ENCODE measurements at places on chromosomes 11 and 22.

DNA sequence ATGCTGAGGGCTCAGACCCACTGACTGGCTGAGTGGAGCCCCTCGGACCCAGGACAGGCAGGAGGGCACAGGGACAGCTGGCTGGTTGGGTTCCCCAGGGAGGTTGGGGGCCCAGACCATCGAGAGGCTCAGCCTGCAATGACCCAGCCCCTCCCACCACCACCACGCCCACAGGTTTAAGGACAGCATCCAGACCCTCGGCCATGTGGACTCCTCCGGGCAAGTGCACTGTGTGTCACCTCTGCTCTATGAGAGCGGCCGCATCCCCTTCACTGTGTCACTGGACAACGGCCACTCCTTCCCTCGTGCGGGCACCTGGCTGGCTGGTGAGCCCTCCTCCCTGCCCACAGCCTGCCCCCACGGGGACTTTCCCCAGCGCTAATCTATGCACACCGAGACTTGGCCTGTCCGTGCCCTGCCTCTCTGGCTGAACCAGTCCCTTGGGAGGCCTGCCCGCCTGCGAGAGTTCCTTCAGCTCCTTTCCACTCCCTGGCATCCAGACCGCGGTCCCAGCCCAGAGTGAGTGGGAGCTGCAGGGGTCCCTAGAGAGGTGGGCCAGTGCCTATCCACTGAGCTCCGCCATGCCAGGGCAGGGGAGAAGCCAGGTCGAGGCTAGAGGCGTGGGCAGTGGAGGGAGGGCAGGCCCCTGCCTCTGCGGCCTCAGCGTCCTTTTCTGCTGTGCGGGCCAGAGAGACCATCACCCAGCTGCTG lies 2.2 kb downstream of the SUSD2 start:
- DNase-seq: no peak

GRCh38 chr11:68632802-68633201 lies 51.5 kb upstream of the GAL start:
- DNase-seq: peak; percentile 30

- DNase-seq: no peak
Observed at GRCh38 chr11:95486466-95486865, 255.5 kb upstream of the SESN3 start.

DNA sequence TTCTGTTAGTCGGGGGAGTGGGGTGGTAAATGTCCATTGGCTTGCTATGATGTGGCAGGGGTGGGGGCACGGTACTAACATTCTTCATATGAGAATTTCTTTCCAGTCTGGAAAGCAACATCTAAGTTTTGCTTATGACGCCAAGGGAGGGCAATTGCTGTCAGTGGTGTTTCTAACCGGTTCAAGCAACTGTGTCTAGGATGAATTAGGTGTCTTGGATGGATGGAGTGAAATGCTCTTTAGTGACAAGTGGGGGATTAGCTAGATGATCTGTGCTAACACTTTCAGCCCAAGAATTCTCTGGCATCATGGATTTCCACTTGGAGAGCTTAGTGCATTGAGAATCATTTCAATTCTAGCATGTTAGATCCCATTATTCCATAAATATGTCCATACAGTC lies 262.6 kb upstream of the SORL1-AS1 start:
- DNase-seq: peak; percentile 24

DNA sequence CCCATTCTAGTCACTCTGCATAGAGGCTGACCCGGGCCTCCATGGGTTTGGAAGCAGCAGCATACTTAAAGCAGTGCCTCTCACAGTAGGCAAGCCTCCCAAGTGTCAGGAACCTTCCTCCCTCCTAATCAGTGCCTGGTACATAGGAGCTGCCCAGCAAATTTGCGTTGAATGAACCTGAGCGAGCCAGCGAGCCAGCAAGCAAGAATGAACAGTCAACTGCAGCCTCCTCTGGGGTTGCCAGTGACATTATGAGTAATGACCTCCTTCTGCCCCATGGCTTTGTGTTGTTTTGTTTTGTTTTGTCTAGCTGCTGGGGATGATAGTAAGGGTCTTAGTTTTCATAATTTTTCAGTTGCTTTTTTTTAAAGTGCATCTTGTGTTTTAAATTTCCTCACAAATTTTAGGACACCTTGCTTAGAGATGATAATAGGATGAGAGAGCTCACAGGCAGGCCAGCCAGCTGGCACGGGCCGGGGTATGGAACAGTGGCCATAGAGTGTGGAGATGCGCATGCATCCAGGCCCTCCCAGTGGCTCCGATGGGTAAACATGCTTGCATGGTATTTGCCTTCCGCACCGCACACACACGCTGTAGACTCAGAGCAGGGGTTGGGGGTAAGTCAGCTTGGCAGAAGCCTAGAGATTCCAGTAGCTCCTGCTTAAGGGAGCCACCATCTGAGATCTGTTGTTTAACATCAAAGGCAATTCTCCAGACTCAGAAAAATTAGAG lies 36.1 kb downstream of the TTC12 start:
- DNase-seq: no peak

DNA sequence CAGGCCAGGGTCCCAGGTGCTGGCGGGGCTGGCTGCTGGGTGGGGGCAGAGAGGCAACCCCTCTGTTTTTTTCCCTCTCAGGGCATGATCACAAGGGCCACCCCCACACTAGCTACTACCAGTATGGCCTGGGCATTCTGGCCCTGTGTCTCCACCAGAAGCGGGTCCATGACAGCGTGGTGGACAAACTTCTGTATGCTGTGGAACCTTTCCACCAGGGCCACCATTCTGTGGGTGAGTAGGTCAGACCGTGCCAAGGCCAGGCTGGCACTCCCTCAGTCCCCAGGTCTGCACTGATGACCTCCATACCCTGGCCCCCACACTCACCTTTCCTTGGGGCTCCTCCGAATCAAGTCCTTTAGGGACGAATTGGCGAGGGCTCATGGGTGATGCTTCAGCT lies 7.3 kb downstream of the TCN2 start:
- no peak for DNase-seq

DNA sequence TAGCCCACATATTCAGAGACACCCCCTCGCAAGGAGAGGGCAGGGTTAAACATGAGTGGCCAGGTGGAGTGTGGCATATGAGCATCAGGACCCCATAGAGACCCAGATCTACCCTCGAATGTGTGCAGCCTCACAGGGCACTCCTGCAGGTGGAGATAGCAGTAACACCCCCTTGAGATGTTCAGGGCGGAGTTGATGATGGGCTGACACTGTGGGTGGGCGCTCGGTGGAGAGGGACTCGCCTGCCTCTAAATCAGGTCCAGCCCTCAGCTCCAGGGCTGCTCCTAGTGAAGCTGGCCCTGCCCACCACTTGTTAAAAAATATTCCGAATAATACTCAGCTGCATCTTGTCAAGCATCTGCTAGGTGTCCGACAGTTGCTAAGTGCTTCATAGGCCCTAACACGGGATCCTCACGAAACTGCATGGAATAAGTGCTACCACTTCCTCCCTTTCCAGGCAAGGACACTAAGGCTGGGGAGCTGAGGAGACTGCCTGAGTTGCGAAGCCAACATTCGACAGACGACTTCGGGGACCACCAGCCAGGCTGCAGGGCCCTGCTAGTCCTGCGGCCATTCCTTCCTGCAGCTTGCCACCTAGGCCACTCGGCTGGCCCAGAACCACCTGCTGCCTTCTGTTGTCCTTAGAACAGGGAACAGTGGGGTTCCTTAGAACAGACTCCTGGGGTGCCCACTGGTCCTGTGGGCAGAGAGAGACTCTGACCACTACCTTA lies 74.0 kb upstream of the WNT11 start:
- no peak for DNase-seq

DNA sequence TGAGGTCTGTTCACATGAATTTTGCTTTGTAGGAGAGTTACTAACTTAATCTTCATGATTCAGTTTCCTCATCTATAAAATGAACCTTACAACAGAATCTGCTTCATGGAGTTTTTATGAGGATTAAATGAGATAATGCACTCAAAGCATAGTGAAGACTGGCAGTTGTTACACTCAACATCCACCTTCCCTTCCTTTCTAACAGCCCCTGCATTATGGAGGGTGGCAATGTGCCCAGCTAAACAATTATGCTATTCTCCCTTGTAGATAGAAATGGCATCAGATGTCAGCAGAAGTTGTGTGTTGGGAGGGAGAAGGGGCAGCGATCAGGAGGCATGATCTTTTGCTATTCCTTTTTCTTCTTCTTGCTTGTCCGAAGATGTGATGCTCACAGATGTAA lies 6.5 kb downstream of the POU2AF1 start:
- DNase-seq: no peak

- no peak for DNase-seq
Observed at GRCh38 chr22:41050883-41051282, 41.5 kb upstream of the EP300 start.

DNA sequence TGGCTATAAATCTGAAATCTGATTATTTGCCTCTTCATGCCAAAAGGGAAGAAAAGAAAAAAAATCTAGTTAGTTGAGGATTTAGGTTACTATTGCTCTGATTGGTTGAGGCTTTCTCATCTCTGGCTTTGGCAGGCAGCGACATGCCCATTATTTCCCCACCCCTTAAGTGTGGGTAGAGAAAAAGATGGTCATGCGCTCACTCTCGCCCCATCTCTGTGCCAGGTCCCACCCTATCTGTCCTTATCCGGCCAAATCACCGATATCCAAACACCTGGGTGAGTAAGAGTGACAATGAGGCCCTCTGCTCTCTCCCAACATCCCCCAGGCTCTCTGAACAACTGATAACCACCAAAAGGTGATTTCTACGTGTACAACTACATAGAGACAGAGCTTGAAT lies 31.2 kb upstream of the SNX19 start:
- no peak for DNase-seq

DNA sequence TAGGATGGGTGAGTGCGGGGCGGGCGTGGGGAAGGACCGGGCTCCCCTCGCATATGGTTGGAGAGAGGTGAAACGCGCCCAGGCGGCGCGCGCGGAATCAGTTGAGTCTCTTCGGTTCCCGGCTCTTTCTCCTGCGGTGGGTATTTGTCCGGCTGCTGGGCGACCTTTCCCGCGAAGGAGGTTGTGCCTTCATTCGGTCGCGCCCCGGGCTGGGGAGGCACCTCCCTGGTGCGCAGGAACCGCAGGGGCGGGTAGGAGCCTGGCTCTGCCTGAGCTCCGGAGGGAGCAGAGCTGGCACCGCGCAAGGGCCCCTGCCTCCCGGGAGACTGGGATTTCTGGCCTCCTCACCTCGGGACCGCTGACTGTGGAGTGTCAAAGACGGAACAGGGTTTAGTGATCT lies 27.5 kb downstream of the SAA4 start:
- no peak for DNase-seq

GRCh38 chr11:64661146-64661545 lies 61.9 kb downstream of the NRXN2 start:
- DNase-seq: peak; percentile 91

- peak; percentile 8 for DNase-seq
Observed at GRCh38 chr22:28506150-28506535, 173.5 kb downstream of the TTC28 start.

DNA sequence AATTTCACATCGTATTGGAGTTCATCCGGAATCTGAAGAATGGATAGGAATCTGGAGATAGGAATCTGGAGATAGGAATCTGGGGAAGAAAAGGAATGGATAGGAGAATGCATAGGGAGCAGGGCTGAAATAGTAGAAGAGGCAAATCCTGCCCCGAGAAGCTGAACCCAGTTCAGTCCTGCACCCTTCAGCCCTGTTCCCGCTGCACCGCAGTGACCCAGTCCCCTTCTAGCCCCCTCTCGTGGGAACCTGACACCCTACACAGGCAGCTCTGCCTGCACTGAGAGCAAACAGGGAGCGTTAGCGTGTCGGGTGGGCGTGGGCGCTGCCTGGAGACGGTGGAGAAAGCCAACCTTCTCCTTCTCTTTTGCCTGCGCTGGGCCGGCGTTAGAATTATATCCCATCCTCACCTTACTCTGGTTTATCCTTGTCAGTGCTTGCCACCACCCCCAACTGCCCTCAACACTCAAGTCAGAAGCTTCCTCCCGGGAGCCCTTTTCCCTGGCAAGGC lies 1.0 kb upstream of the CCKBR start:
- DNase-seq: no peak

GRCh38 chr22:46359362-46359761 lies 23.8 kb downstream of the TRMU start:
- DNase-seq: no peak

DNA sequence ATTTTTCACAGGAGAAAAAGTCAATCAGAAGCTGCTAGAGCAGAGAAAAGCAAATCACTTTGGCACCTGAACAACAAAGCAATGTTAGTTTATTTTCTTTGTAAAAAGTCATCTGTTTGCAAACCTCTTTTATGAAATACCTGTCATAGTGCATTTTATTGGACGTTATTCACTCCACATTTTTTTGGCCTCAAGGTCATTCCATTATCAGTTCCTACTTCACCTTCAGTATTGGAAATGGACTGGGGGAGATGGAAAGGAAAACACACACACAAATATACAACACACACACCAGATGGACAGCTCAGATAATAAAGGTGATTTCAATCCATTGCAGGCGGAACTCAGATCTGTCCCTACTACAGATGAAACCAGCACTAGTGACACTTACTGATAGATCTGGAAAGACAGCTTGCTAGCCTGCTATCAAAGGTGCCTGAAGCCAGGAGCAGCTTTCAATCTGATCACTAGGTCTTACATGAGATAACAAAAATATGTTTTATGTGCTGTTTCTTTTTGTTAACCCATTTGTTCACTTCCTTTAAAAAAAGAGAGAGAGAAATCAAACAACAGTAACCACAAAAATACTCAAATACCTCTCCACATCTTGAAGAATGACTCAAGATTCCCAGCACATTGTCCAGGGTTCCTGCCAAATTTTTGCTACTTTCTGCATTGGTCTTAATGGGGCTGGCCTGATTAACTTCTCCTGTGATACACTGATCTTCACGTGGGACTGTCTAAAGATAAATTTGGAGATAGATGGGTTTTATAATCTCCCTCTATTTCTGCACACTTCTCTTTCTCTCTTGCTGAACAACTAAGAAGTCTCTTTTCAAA lies 844.3 kb upstream of the TENM4 start:
- DNase-seq: no peak

DNA sequence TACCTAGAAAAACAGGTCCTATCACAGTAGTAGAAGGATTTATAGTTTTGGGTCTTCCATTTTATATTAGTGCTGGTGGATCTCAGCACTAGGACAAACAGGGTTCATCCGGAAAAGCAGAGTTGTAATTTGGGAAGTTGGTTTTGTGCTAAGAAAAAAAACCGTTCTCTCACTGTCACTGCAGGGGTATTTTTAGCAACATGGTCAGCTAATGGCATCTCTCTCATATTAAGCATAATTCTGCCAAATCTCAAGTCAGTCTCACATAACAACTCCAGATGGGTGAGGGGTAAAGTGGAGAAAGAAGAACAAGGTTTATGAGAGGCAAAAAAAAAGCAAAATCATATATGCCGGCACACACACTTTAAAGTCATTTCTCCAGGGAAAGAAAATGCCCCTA lies 51.6 kb upstream of the GDPD4 start:
- DNase-seq: peak; percentile 58

- DNase-seq: no peak
Observed at GRCh38 chr22:36514766-36515165, 7.9 kb upstream of the FOXRED2 start.

GRCh38 chr22:48941903-48942575 lies 885.6 kb downstream of the BRD1 start:
- no peak for DNase-seq

- DNase-seq: no peak
Observed at GRCh38 chr22:44862981-44863860, 110.8 kb downstream of the ARHGAP8 start.
